ENCODE measurements at places on chromosomes 1 and 21. TPM values are rescaled to one million over a fixed set of nuclear protein-coding genes. Genes with fewer than 3 reads are reported as not detected.

Gene NFIA
- total RNA-seq = 7.7 TPM

Gene SPATA1
- total RNA-seq = 0.92 TPM

Gene OR2G6
- not detected for total RNA-seq

Gene TMEM200B
- 11.5 TPM for total RNA-seq

Gene TRMT1L
- 18.6 TPM for total RNA-seq

Gene S100A7
- total RNA-seq = not detected

Gene STUM
- not detected for total RNA-seq

Gene ATP6V1G3
- not detected for total RNA-seq

Gene RHBG
- not detected for total RNA-seq

Gene OLIG1
- not detected for total RNA-seq

Gene TMEM82
- not detected for total RNA-seq

Gene LCK
- not detected for total RNA-seq

Gene ZZZ3
- 61.7 TPM for total RNA-seq

Gene HUNK
- total RNA-seq = under 0.01 TPM

Gene CR1L
- total RNA-seq = not detected

Gene IL22RA1
- total RNA-seq = 0.25 TPM

Gene NME7
- total RNA-seq = 17.4 TPM

Gene MAP3K21
- total RNA-seq = not detected

Gene GJB5
- total RNA-seq = not detected

Gene FMOD
- 4.4 TPM for total RNA-seq

Gene TMEM125
- not detected for total RNA-seq

Gene HPCAL4
- not detected for total RNA-seq

Gene A3GALT2
- total RNA-seq = not detected

Gene CR1
- total RNA-seq = not detected

Gene CHI3L2
- 0.12 TPM for total RNA-seq
